ENCODE measurements at places on chromosomes 6 and 20. TPM values are rescaled to one million over a fixed set of nuclear protein-coding genes. Genes with fewer than 3 reads are reported as not detected.

ULBP1 gene
- 0.13 TPM for total RNA-seq

DNA sequence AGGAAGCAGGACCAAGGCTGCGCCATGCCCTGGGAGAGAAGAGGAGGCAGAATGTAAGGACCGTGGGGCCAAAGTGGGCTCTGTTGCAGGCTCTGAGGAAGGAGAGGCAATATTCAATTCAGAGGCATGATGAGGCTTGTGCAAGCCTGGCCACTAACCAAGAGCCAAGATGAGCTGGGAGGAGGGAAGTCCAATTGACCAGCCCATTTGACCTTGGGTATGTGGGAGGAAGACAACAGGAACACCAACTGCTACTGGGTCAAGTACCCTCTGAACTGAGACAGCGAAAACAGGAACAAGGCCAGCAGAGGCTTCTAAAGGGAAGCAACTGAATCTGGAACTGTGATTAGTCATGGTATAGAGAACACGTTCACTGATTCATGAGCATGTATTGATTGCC, 779.6 kb downstream of the MAFB start:
- DNase-seq = no peak

DNA sequence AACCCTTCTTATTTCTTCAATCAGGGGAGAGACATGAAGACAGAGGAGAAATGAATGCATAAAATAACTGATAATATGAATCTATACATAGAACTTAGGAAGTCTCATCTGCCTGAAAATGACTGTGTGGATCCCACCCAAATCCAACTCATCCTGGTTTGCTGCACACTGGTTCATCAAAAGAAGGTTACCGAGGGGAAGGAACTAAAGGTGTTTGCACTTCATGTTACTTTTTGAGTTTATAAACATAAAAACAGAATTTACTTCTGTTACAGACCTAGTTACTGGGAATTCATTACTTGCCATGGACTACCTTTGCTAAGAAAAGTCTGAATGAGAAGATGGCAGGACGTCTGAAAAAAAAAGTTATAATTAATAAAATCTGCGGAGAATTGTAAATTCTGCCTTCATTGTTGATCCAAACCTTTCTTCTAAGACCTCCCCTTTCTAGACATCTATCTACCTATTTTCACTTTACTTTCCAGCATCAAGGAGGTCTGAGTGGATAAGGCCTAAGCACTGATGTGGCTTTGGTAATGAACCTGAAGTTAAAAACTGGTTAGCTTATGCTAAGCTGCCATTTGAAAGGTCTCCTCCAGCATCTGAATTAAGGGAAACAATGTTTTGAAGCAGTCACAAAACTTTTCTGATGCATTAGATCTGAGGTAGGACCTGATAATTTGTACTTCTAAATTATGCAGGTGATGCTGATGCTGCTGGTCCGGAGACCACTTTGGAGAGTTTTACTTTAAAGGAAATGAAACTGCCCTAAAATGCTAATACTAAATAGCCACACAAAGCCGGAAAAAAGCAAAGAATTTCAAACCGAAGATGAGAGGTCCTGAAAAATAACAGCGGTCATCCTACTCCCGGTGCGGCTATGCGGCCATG, 84.0 kb downstream of the HFE start:
- no peak for DNase-seq

PXDC1 gene
- 43.1 TPM for total RNA-seq

DNA sequence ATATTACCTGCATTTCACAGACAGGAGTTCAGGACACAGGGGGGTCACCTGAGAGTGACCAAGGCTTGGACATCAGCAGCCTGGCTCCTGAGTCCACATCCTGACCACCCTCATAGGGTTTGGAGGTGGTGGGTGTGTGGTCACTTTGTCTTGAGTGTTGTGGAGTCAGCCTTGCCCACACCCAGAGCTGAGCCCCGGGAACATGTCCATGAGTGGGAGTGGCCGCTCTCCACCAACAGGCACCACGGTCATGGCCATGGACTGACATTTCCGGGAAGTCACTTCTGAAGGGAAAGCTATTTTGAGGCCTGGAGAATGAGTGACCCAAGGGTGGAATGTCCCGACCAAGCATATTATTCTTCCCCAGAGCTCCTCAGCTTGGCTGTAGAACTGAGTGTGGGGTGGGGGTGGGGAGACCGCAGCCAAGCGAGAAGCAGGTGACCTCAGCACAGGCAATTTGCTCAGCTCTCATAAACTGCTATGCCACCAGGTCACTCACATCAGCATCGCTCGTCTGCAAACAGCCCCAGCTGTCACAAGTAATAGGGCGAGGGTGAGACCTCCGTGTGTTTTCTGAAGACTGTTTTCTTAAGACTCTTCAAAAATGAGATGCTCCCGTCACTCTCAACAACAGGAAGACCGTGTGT, 348.6 kb upstream of the CDH4 start:
- DNase-seq = no peak

- DNase-seq = no peak
Observed at GRCh38 chr6:73823046-73823735, 127.2 kb downstream of the CD109 start.

CCN6 gene
- not detected for total RNA-seq

DNA sequence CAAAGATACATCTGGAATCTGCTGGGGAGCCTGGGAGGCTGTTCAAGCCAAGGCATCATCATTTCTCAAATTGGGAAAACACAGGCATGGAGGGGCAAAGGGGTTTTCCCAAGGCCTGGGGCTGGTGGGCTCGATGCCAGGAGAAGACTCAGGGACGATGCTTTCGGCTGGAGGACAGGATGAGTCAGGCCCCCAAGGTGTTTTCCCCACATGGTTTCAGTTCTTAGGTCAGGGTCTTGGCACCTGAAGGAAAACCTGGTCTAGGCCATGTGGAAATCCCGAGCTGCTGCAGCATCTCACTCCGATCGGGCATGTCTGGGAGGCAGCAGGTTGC, 348.1 kb downstream of the CDC5L start:
- no peak for DNase-seq

PNPLA1 gene
- not detected for total RNA-seq

DNA sequence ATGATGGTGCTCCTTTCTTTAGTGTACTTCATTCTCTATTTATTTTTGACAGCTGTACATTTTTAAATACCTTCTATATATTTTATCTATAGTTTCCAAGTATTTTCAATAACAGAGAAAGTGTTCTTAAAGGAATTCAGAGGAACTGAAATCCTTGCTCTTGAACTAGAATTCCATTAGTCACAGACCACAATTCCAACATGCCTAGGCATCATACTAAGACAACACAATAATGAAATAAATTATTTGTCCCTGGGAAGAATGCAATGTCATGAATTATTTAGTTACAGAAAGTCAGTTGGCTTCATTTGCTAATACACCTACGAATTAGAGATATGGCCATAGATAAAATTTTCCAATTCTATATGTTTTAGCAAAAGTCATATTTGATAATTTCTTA, 671.2 kb downstream of the EPHA7 start:
- peak; percentile 55 for DNase-seq

ACSS1 gene
- 0.75 TPM for total RNA-seq

DYNLRB1 gene
- 133 TPM for total RNA-seq

NKAIN4 gene
- not detected for total RNA-seq

- DNase-seq = no peak
Observed at GRCh38 chr20:6709910-6710595, 57.4 kb upstream of the BMP2 start.

DNA sequence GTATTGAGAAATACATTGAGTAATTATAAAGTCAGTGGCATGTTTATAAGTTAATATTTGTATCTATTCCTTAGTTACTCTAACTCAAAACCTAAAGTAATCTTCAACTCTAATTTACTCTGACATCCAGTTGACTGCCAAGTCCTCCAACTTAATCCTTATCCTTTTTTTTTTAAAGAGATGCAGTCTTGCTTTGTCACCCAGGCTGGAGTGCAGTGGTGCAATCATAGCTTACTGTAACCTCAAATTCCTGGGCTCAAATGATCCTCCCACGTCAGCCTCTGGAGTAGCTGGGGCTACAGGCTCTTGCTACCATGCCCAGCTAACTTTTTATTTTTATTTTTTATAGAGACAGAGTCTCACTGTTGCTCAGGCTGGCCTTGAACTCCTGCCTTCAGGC, 24.4 kb downstream of the PTPN1 start:
- peak; percentile 70 for DNase-seq

CAPN11 gene
- 0.06 TPM for total RNA-seq

SYTL3 gene
- total RNA-seq = 13.8 TPM

GPR6 gene
- not detected for total RNA-seq

- peak; percentile 87 for DNase-seq
Observed at GRCh38 chr6:72649032-72649984, 27.4 kb downstream of the KCNQ5 start.

- DNase-seq = no peak
Observed at GRCh38 chr6:139710556-139710955, 336.1 kb upstream of the CITED2 start.

VIP gene
- total RNA-seq = 0.06 TPM

MEI4 gene
- not detected for total RNA-seq

DNA sequence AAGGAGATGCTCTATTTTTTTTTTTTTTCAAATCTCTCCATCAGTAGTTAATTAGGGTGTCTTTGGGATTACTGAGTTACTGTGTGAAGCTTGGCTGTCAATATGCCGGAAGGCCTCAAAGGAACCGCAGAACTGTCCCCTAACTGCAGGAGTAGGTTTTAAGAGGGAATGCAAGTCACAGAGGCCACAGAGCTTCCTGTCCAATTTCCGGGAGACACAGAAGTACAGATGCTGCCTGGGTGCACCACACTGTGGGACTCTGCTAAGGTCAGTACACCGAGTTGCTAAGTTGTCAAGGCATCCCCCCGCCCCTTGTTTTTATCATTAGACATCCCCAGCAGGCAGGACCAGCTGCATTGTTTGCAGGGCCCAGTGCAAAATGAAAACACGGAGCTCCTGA, 120.2 kb upstream of the RAB32 start:
- no peak for DNase-seq

DNA sequence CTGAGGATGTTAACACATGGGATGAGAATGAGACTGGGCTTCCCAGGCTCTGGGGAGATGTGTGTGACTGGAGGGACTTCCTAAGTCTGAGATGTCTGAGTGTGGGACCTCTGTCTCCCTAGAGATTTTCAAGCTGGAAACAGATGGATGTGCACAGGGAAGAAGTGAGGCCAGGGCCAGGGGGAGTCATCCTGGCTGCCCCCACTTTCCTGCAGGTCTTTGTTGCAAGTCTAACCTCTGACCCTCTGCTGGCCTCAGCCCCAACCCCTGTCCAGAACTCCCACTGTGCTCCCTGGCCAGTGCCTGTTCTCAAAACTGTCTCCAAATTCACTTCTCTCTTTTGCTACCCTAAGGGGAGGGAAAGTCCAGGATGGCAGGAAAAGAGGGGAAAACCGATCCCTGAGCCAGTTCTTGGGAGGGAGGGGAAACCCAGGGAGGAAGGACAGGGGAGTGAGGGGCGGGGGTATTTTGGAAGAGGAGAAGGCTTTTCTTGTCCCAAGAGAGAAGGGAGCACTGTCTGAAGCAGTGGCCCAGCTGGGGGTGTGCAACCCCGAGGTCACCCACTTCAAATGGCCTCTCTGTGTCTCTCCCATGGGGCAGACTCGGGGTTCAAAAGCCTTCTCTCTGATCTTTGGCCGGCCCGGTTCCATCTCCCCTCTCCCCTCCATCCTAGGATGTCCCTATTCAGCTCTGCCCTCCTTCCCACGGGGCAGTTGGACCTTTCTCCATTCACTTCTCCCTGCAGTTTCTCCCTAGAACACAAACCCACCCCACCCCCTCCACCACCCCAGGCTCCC, 3.1 kb downstream of the PPP1R18 start:
- DNase-seq = no peak

DNA sequence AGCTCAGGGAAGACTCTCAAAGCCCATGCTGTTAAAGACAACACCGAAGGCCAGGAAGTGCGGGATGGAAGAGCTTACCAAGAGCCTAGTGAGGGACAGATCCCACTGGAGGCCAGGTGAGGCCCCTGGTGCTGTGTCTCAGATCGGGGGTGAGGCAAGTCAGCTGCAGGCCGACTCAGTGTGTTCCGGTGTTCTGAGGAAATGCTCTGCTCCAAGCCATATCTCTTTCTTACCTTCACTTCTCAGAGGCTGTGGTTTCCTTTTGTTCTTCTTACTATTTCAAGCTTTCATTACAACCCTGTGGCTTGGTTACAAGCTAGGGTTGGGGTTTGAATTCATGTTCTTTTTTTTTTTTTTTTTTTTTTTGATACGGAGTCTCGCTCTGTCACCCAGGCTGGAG, 114.3 kb upstream of the ZFP64 start:
- no peak for DNase-seq

GRCh38 chr6:13423252-13423651, 64.1 kb downstream of the GFOD1 start:
- no peak for DNase-seq

DNA sequence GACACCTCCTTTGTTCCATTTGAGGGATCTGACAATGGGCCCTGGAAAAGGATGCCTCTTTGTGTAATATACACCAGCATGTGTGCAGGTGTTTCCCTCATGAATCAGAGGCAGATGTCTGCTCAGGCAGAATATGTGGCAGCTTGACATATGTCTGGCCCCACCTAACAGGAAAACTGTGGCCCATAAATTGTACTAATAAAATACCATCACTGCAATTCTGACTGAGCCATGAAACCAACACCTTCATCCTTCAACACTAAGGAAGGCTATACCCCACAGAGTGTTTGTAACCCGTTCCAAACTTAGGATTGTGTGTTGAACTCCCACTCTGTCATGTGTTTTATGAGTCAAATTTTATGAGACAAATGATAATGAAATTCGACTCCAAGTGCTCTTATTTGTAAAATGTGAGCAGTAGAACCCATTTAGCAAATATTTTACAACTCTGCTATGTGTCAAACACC, 22.7 kb downstream of the LAMA4 start:
- peak; percentile 62 for DNase-seq

DNA sequence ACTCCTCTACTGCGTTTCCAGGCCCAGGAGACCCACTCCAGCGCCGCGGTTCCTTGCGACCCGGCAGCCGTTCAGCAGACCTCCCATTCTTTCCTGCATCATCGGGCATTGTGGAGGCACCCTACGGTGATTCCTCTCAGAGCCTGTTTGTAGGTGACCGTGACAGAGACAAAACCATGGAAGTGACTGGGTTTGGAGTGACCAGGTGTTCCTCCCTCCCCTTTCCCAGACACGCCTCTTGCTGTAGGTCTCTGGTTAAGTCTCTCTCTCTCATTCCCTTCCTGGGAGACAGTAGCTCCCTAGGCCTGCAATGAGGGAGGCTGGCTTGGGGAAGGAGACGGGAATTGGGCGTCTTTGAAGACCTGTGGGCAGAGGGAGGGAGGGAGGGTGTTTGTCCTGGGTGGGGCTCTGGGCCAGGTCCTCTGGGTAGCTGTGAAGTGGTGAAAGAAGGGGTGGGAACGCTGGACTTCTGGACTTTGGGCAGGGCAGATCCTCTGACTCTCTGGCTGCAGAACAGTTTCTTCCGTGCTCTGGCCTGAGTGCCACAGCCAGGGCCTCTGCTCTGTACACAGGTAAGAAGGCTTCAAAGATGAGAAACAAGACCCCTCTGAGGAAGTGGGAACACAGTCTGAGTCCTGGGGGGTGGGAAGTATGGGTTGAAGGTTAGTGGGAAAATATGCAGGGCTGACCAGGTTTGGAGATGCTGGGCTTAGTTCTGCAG, 763 bp downstream of the KLC4 start:
- no peak for DNase-seq

- DNase-seq = no peak
Observed at GRCh38 chr20:48359692-48360341, 468.0 kb downstream of the PREX1 start.

- DNase-seq = no peak
Observed at GRCh38 chr6:12585497-12585958, 131.0 kb upstream of the PHACTR1 start.

RSPO3 gene
- not detected for total RNA-seq
